ENCODE measurements at places on chromosomes 1 and 21. TPM values are rescaled to one million over a fixed set of nuclear protein-coding genes. Genes with fewer than 3 reads are reported as not detected.

Gene NBPF20
- 3.2 TPM for total RNA-seq

Gene MTR
- total RNA-seq, result 54.3 TPM

Gene ITLN2
- not detected for total RNA-seq

Gene SMCP
- not detected for total RNA-seq

- DNase-seq, result no peak
Measured at GRCh38 chr1:239647045-239647444, 260.7 kb downstream of the CHRM3 start.

DNA sequence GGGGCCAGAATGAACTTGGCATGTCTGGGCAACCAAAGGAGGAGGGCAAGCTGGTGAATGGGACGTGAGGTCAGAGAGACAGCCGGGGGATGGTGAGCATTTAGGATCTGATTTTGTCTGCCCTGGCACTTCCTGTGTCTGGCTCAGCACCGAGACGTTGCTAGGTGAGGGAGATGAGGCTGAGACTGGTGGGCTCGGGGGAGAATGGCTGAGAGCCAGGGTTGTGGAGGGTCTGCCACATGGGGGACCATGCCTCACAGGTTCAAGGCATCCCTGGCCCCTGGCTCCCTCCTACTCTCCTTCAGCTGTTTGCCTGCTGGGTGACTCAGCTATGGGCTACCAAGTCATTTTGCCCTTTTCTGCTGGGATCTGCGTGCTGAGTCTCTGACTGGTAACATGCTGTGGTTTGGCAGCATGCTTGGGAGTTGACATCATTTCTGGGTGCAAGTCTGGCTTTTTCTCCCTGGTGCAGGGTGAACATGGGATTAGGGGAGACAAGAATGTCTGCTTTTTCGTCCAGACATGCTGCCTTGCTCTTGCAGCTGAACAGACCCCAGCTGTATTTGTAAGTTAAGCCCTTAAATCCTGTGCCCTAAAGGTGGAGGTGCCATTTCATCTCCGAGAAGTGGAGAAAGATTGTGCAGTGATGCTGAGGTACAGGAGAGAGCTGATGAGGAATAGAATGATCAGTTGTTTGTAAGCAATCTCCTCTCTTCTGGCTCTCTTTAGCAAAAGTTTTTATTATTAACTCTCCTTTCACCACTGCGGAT lies 17.6 kb downstream of the GALNT2 start:
- DNase-seq, result peak; percentile 89

DNA sequence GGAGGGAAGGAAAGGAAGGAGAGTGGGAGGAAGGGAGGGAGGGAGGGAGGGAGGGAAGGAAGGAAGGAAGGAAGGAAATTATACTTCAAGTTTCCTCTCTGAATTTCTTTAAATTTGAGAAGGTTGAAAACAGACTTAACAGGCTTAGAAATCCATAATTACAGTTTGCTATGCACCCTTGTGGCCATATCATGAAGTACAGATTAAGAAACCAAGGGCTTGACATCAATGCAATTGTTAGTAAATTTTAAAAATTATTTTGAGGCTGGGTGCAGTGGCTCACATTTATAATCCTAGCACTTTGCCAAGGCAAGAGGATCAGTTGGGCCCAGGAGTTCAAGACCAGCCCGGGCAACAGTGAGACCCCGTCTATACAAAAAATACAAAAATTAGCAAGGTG lies 14.4 kb downstream of the ANP32E start:
- no peak for DNase-seq

GRCh38 chr1:18458133-18459092 lies 22.3 kb upstream of the KLHDC7A start:
- DNase-seq, result no peak

DNA sequence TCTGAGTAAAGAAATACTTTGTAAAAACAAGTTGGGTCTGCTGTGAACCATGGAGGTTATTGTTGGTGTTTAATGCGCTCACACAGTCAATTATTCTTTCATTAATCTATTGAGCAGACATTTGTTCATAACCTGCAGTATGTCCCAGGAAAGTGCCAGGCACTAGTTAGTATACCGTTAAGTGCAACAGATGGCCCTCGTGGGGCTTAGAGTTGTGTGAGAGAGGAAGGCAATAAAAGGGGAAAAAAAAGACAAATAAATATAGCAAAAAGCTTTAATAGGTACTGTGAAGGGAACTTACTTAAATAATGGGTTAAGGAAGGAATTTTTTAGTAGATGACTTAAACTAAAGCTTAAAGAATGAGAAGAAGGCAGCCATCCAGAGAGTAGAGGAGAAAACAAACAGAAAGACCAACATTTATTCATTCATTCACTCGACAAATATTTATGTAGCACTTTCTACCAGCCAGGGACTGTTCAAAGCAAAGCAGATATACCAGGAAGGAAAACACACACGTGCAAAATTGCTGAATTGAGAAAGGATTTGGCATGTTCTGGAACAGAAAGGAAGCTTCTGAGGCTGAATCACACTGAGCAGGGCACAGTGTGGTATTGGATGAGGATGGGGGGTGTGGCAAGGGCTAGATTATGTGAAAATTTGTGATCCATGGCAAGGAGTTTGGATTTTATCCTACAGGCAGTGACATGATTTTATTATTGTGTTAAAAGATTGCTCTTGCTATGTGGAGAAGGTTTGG lies 296.1 kb upstream of the SGIP1 start:
- no peak for DNase-seq

- DNase-seq, result no peak
Measured at GRCh38 chr1:79386730-79387129, 380.2 kb upstream of the ADGRL4 start.

Measured in aorta (tissue), 5 donors.